ENCODE measurements at places on chromosomes 2 and 18. TPM values are rescaled to one million over a fixed set of nuclear protein-coding genes. Genes with fewer than 3 reads are reported as not detected.

DSG4 gene
- not detected for total RNA-seq

IL36G gene
- not detected for total RNA-seq

GGCX gene
- total RNA-seq, result 33.7 TPM

DSG1 gene
- total RNA-seq, result not detected

HOXD13 gene
- total RNA-seq, result under 0.01 TPM

SPC25 gene
- 1.4 TPM for total RNA-seq

TEKT4 gene
- not detected for total RNA-seq

TBR1 gene
- total RNA-seq, result under 0.01 TPM

STPG4 gene
- 0.17 TPM for total RNA-seq

PID1 gene
- total RNA-seq, result 0.11 TPM

DPP4 gene
- total RNA-seq, result 212 TPM

MFSD6 gene
- 10.6 TPM for total RNA-seq

MOCOS gene
- total RNA-seq, result 0.54 TPM

GALNT5 gene
- total RNA-seq, result under 0.01 TPM

FBXO36 gene
- total RNA-seq, result 1.6 TPM

TUBB8B gene
- 0.11 TPM for total RNA-seq

LYPD1 gene
- total RNA-seq, result not detected

WDR33 gene
- total RNA-seq, result 29.5 TPM

EGR4 gene
- total RNA-seq, result under 0.01 TPM

HMSD gene
- not detected for total RNA-seq

DLGAP1 gene
- total RNA-seq, result 0.09 TPM

MALL gene
- 11.7 TPM for total RNA-seq

RSAD2 gene
- under 0.01 TPM for total RNA-seq

TMEM214 gene
- 23.1 TPM for total RNA-seq

LOXL3 gene
- 1.2 TPM for total RNA-seq

LIMS2 gene
- 5.1 TPM for total RNA-seq

DPP10 gene
- under 0.01 TPM for total RNA-seq

OR6B2 gene
- total RNA-seq, result not detected

ANKRD30BL gene
- not detected for total RNA-seq

UCN gene
- 0.34 TPM for total RNA-seq

FMNL2 gene
- 50.0 TPM for total RNA-seq

TWIST2 gene
- 0.54 TPM for total RNA-seq

UGT1A9 gene
- total RNA-seq, result not detected

PSMA8 gene
- not detected for total RNA-seq

TLX2 gene
- not detected for total RNA-seq

KCNIP3 gene
- total RNA-seq, result 0.11 TPM

NAGK gene
- total RNA-seq, result 78.0 TPM

C2orf80 gene
- not detected for total RNA-seq

ST6GAL2 gene
- total RNA-seq, result under 0.01 TPM

FAM237A gene
- not detected for total RNA-seq

UPP2 gene
- total RNA-seq, result not detected

CNNM3 gene
- 9.1 TPM for total RNA-seq

KLHL41 gene
- total RNA-seq, result under 0.01 TPM

CENPA gene
- 3.4 TPM for total RNA-seq

ASNSD1 gene
- 48.9 TPM for total RNA-seq

ZNF892 gene
- total RNA-seq, result 3.6 TPM

CNDP1 gene
- total RNA-seq, result not detected

FRZB gene
- 0.43 TPM for total RNA-seq
